ENCODE measurements at places on chromosomes 1 and 21. TPM values are rescaled to one million over a fixed set of nuclear protein-coding genes. Genes with fewer than 3 reads are reported as not detected.

- DNase-seq, result no peak
These were observed 26.8 kb upstream of the RASAL2 start for GRCh38 chr1:178066908-178067614.

Gene TMEM53
- 4.4 TPM for polyA plus RNA-seq

DNA sequence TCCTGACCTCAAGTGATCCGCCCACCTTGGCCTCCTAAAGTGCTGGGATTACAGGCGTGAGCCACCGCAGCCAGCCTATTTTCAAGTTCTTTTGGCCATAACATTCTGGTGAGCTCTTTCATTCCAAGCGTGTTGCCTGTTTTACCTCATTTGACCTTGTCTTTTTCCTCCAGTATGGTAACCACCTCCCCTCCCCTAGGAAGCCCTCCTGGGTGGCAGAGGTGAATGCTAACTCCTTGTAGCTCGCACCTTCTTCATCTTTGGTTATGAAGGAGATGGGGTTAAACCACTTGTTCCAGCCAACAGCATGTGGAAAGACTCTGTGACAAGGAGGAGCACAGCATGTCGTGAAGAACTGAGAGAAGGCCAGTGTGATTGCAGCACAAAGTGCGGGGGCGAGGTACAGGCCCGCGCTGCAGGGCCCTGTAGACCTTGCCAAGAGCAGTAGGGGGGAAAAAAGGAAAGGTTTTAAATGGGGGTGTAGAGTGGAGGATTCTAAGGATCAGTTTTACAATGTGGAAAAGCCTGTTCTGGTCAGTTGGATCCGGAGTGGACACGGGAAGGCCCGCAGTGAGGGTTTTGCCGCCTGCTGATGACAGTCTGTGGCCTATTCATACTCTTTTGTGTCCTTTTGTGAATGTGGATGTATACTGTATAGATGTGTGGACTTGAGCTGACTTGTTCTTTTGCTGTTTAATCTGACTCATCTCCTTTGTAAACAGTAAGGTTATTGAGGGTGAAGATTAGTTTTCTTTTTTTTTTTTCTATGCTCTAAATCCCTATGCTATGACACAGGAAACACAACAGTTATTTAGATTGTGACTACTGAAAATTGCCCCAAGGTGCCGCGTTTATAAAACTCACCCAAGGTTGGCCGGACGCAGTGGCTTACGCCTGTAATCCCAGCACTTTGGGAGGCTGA is 7.5 kb upstream of the ZNF436 start:
- no peak for DNase-seq

- no peak for DNase-seq
These were observed 157.9 kb downstream of the PEX14 start for GRCh38 chr1:10632691-10633090.

Gene CNTN2
- not detected for polyA plus RNA-seq

DNA sequence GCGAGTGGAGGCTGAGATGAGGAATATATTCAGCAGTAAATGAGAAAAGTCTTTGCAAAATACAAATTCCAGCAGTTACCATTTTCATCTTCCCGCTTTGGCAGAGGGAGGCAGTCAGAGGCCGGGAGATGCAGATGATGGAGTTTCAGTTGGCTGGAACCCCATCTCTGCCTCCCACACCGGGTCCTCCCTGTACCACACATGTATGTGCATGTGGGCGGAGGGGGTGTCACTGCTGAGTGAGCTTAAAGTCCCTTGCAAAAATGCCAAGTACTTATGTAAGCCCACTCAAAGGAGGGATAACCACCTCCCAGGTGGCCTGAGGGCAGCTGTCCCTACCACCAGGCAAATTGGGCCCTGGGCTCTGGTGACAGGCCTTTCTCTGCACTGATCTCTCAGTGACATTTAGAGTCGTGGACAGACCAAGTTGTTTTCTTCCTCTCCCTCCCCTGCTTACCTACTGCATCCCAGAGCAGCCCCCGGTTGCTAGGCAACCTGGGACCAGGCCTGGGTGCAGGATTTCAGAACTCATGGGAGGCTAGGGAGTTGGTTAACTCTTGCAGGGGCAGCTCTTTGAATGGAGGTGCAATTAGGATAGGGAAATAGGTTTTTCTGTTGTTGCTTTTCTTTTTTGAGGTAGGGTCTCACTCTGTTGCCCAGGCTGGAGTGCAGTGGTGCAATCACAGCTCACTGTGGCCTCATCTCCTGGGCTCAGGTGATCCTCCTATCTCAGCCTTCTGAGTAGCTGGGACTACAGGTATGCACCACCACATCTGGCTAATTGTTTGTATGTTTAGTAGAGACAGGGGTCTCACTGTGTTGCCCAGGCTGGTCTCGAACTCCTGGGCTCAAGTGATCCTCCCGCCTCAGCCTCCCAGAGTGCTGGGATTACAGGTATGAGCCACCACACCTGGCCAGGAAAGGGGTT is 17.1 kb upstream of the UBXN10 start:
- DNase-seq, result no peak

DNA sequence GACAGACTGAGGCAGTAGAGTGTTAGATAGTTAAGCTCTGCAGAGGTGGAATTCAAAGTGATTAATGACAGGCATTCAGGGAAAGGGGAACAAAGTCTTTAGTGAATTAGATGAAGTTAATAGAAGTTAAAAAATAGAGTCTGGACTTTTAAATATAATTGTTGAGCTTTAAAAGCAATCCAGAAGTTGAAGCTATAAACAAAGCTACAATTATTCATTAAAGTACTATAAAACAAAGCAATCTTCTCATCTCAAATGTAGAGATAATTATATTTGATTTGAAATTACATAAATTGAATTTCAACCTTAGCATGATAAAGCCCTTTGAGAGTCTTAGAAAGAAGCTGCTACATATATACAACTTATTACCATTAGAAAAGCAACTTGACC is 710.6 kb downstream of the MRPL39 start:
- DNase-seq, result no peak

GRCh38 chr1:53967409-53968124 is 21.4 kb downstream of the LRRC42 start:
- DNase-seq, result no peak

Gene ABCB10
- 10.3 TPM for polyA plus RNA-seq

GRCh38 chr1:166947398-166948043 is 27.8 kb downstream of the ILDR2 start:
- DNase-seq, result no peak

- DNase-seq, result no peak
These were observed 339 bp upstream of the RNPC3 start for GRCh38 chr1:103525114-103525606.

Gene RPE65
- polyA plus RNA-seq, result not detected

- DNase-seq, result no peak
These were observed 88.3 kb downstream of the LRRC40 start for GRCh38 chr1:70117046-70117445.

- DNase-seq, result no peak
These were observed 38.5 kb downstream of the OBSCN start for GRCh38 chr1:228246216-228246900.

DNA sequence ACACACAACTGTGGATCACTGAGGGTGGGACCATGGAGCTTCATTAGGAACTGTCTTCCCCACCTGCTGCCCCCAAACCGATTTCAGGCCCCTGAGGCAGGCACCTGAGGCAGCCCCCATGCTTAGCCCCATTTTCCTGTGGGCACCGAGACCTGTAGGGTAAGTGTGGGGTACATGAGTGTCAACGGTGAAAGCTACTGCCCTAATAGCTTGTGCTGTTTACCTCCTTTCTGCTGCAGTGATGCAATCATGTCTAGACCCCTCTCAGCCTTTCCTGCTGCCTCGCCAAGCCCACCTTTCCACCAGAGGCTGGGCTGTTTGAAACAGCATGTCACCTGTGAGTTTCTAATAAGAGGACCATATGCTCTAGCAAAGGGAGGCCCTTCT is 53.0 kb downstream of the NFASC start:
- DNase-seq, result no peak

DNA sequence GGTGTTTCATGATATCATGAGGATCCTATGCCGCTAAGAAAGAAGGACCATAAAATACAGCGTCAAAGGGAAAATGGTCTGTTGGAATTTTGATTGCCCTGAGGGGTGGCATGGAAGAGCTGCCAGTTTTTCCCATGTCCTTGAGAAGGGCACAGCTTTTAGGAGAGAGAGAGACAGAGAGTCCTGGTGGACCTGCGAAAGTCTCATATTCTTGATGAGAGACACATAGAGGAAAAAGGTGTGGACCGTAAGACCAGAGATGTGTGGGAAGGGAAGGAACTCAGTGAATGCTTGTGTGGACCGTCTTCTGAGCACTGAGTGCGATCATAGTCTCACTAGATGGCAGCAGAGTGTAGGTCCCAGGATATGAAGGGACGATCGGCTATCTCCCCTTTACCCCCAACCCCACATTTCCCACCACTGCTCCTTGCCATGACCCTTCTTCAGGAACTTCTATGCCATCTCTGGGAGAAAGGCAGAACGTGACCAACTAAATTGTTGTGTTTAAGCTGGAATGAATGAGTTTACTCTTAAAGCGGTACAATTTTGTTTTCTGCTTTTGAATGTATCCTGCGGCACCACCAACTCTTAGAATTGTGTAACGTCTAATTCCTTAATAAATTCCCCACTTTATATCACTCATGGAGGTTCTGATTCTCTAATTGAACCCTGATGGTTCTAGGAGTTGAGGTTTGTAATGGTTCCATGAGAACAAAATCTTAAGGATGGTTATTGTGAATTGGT is 117.7 kb downstream of the CTH start:
- DNase-seq, result no peak

DNA sequence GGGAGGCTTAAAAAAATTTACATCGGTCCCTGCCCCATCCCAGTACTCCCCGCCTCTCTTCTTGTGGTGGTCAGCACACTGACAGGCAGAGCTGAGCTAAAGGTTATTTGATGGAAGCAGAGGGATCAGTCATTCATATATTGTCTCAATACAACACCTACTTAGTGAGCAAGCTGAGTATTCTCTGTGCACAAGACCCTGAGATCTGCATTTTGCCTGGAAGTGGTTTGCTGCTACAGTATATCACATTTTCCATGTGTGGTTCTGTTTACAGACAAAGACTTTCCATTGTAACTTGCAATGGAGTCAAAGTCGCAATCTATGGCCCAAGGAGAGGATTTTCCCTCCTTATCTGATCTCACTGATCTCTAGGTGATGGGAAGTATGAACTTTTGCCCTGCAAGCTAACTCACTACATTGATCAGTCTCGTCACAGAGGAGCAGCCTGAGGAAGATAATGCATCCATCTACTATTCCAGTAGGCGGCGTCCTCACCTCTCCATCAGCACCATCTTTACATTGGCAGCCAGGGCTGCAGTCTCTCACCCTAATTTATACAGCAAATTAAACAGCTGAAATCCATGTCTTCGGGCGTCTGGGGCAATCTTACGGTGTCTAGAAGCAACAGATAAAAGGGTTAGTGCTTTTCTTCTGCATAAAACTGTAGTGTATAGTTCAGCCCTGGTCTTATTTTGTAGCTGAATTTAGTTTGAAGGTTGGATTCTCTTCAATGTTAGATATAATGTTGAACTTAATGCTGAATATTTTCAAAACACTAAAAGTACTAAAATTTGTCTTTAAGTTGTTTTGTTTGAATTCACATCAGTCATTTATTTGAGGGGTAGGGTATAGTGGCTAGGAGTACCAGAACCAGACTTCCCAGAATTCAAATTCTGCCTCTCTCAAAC is 3.2 kb upstream of the TRAF5 start:
- DNase-seq, result no peak

DNA sequence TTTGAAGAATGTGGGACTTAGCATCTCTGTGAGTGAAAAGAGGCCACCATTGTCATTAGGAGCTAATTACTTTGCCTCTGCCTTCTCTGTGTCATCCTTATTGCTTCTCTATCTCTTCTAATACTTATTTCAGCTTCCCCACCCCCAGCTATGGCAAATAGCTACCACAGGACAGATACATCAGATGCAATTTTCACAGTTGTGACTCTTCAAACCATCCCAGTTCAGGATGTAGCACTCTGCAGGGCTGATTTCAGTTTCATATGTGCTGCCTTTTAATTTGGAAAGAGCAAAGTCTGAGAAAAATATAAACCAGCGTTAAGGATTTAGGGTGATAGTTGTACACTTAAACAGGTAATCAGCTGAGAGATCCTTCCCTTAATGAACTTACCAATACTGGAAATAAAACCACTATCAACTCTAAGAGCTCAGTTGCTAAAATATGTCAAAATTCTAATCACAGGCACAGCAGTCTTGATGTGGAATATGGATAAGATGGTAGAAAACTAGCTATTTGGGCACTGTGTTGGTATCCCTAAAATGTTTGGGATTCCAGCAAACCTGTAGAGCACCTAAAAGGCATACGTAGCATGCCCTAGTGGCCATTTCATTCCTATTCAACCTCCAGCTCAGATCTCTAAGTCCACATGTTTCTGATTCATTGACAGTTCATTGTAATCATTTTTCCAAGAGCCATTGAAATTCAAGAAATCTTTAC is 148.4 kb downstream of the SYT2 start:
- no peak for DNase-seq

GRCh38 chr1:179825206-179825605 is 52.4 kb downstream of the TOR1AIP2 start:
- DNase-seq, result no peak
